ENCODE measurements at places on chromosomes 1 and 21.

- no peak for DNase-seq
Measured at GRCh38 chr1:8562881-8563865, 245.3 kb downstream of the SLC45A1 start.

- DNase-seq, result no peak
Measured at GRCh38 chr1:66041654-66042053, 249.0 kb downstream of the PDE4B start.

DNA sequence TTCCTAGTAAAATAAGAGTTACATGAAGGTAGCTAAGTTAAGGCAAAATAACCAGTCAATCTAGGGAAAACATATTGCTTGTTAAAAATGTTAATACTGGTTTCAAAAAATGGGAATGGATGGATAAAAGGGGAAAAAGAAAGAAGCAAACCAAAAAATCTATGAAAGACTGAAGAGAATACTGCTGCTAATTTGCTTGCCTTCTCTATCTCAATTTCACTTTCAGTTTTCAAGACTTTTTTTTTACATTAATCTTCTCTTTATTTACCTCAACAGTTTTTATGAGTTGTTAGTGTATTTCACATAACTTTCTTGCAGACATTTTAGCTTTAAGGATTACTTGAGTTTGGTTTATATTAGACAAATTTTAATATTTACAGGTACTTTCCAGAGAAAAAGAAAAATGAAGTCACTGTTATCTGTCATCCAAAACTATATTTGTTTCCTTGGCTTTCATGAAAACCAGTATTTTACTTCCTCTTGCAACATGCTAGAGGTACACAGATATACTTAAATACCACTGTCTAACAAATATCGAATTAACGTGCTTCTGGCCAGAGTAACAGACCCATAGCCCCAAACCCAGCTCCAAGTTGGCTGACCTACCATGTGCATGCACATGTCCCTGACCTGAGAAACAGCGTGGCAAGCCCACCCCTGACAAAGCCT lies 70.7 kb downstream of the COL24A1 start:
- DNase-seq, result no peak

DNA sequence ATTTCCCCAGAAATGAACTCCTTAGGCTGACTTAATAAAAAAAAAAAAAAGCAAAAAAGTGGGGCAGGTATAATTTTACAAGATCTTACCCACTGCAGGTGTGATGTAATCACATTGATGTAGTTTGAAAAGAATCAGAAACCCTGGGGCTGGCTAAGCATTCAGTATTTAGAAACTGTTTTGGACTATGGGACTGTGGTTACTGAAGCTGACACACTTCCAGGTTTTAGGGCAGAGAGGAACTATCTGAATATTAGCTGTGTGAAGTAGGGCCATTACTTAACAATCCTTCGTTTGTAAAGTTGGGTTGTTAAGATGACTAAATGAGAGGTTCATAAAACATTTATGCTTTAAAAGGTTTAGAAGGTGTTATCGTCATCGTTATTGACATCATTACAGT lies 165.3 kb downstream of the FASLG start:
- no peak for DNase-seq

- DNase-seq, result no peak
Measured at GRCh38 chr1:159970932-159971342, 16.9 kb upstream of the SLAMF9 start.

GRCh38 chr1:150235294-150235851 lies 539 bp downstream of the ANP32E start:
- DNase-seq, result no peak

GRCh38 chr1:158681606-158682005 lies 4.9 kb downstream of the SPTA1 start:
- DNase-seq, result no peak

DNA sequence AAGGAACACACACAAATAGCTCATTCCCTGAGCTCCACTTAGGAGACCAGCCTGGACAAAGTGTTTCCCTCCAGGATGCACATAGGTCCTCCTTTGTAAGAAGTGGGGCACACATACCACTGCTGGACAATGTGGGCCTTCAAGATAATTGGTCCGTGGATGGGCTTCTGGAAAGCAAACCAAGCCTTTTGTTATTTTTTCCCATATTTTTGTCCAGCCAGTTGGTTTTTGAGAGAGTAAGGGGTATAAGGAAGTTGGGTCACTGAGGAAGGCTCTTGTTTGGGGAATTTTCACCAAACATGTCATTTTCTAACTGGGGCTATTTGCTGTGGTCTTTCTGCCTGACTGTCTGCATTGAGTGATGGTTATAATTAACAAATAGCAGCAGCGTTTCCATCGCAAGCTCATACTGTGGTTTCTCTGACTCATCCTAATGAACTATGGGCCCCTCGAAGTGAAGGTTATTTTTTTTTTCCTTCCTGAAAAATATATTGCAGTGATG lies 306.3 kb upstream of the DUSP10 start:
- DNase-seq, result no peak

GRCh38 chr1:86209346-86209745 lies 52.8 kb upstream of the COL24A1 start:
- DNase-seq, result no peak

- no peak for DNase-seq
Measured at GRCh38 chr1:62746086-62746808, 37.7 kb upstream of the ATG4C start.

DNA sequence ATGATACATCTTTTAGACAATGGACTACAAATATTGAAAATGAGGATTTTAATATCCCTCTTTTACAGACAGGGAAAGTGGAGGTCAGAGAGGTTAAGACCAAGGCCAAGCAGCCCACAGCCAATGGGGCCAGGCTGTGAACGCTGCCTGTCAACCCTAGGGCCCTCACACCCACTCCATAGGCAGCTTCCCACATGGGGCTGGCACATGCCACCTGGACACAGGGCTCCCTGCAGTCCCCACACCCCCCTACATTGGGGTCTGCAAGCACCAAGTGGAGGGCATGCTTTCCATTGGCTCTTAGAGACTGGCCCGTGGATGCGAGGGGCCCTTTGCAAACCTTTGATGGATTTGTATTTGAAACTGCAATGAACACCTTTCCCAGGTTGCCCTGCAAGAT lies 348.5 kb upstream of the VAMP3 start:
- no peak for DNase-seq

DNA sequence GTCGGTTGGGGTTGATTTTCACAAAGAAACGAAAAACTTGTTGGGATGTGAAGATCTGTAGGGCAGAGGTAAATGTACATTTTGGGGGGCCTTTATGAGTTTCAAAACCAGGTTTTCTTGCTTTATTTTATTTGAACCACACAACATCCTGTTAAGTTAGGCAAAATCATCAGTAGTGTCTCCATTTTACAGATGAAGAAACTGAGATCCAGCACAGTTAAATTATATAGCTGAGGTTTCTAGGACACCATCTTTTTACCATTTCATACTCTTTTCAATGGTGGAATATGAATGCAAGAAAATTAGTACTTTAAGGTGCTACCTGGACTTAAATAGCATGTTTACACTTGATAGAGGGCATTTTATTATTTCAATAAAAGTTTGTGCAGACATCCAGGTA lies 187.7 kb downstream of the NFIA start:
- DNase-seq, result no peak

GRCh38 chr1:209106861-209107260 lies 476.7 kb upstream of the CAMK1G start:
- DNase-seq, result no peak

DNA sequence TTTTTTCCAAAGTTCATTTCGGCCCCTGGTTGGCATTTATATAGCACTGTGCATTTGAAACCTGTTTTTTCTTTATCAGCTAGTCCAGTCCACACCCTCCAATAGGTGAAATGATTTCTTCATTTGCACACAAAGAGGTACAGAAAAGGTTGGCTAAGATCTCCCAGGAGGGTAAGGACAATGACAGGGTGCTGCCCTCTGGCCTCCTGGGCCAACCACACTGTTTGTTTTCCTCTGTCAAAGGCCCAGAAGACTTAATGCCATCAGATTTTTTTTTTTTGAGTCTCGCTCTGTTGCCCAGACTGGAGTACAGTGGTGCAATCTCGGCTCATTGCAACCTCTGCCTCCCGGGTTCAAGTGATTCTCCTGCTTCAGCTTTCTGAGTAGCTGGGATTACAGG lies 70.1 kb upstream of the EFHD2 start:
- no peak for DNase-seq

GRCh38 chr21:42269386-42269785 lies 45.8 kb downstream of the TFF3 start:
- no peak for DNase-seq

DNA sequence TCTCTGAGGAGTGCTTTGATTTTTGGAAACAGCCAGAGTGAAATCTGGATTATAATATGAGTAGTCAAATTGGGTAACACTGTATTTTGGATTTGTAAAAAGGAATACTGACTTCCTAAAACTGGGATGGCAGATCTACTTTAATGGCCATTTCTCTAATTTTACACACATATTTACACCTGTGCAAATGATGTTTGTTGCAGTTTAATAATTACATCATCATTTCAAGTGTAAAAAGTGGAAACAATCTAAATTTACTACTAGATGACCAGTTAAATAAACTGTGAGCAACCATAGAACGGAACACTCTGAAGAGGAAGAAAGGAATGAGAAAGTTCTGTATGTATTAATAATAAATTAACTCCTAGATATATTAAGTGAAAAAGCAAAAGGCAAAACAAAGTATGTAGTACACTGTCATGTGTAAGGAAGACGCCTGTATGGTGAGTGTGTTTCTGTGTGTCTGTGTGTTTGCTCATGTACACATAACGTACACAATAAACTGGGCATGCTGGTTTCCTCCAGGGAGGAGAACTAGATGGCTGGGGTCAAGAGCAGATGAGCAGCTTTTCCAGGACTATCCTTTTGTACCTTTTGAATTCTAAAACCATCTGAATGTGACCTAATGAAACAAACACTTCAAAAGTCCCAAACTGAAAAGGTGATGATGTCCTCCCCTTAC lies 2.9 kb upstream of the RHEX start:
- DNase-seq, result no peak

DNA sequence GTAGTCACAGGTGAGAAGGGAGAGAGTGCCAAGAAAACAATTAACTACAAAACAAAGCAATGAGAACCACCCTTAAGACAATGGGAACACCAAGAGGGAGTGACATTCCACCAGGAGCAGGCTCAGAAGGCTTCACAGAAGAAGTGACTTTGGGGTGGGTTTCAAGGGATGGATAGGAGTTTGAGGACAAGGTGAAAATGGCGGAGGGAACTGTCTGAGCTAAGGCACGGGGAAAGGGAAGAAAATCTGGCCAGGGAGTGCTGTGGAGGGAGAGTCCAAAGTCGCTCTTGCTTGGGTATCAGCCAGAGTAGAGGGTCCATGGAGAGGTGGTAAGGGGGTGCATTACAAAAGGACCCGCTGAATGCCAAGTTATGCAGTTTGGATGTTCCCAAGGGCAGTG lies 87.3 kb downstream of the CAMK2N1 start:
- no peak for DNase-seq

DNA sequence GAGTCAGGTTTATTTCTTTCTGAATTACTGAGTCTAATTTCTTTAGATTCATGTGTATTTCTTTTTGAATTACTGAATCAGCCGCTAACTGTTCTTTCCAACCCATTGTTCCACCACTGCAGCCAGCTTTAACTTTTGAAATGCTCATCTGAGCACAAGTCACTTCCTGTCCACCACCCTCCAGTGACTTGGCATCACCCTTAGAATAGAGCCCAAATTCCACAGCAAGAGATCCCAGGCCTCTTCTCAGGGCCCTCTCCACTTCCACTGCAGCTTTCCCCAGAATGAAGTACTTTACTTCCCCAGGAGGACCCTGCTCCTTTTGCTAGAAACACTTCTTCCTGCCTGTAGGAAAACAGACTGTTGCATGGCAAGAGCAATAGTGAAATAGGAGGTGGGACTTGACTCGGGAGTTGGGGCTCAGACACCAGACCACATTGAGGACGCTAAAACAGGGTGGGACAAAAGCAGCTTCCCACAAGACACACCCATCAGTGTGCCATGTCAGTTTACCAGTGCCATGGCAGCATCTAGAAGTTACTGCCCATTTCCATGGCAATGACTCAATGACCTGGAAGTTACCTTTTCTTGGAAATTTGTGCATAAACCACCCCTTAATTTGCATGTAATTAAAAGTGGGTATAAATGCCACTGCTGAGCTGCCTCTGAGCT lies 56.5 kb upstream of the ADAR start:
- DNase-seq, result no peak

GRCh38 chr1:162765788-162766187 lies 24.7 kb upstream of the HSD17B7 start:
- no peak for DNase-seq

DNA sequence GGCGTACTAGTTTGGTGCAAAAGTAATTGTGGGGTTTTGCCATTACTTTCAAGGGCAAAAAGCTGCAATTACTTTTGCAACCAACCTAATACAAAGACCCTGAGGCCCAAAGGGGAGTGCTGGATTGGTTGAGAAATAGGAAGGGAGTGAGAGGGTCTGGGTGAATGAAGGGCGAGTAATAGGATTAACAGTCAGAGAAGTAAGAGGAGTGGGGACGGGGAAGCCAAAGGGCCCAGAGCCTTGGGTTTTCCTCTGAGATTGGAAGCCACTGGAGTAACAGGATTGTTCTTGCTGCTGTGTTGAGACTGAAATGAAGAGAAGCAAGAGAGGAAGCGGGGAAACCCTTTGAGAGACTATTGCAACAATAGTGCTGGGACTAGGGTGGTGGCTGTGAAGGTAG lies 19.0 kb upstream of the PRELP start:
- DNase-seq, result no peak

DNA sequence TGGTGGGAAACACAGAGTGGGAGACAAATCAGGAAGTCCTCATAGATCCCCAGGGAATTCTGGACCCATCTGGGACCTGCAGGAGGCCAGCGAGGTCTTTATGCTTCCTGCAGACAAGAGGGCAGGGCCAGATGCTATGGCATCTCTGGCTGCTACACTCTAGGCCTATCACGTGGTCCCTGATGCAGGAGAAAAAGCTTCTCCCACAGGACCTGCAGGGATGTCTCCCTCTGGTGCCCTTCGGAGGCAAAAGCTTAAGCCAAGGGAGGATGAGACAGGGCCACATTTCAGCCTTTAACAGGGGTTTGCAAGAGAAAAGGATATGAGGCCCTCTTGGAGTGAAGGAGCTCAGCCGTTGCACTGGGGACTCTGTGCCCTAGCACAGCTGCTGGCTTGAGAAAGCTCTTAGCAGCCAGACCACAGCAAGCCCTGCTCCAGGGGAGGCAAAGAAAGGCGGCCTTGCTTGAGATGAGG lies 243.0 kb downstream of the C1orf94 start:
- DNase-seq, result no peak

GRCh38 chr1:167499106-167499505 lies 19.2 kb downstream of the CD247 start:
- DNase-seq, result no peak

DNA sequence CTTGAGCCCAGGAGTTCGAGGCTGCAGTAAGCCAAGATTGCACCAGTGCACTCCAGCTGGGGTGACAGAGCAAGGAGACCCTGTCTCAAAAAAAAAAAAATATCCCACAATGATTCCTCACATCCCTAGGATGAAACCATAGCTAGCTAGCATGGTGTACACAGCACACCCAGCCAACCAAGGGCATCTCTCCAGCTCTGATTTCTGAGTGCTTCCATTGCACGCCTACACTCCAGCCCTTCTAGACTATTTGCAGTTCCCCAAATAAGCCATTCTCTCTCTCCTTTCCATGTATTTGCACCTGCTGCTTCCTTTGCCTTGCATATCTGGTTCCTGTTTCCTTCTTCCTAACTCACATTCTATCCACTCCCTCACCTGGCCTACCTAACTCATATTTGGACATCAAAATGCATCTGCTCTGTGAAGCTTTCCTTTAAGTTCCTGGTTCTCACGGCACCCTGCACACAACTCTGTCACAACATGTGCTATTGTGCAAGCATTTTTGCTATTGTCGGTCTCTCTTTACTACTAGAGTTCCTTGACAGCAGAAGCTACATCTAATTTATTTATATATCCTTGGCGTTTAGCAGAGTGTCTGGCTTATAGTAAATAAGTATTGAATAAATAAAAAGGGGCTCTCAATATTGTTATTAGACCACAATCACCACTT lies 2.4 kb upstream of the ELAPOR1 start:
- no peak for DNase-seq

Measured in activated naive CD4-positive, alpha-beta T cell (primary cell).